Activated CD4-positive, alpha-beta T cell treated with anti-CD3 and anti-CD28 coated beads, Interleukin-2, amount 50 U/mL, for 48 hours (primary cell): ENCODE measurements at places on chromosomes 5 and 9.

- no peak for DNase-seq
These were observed 121.4 kb downstream of the GNAQ start for GRCh38 chr9:77910194-77910621.

GRCh38 chr9:91089405-91090129 is 272.2 kb downstream of the AUH start:
- DNase-seq = peak; percentile 33

GRCh38 chr9:124296796-124297550 is 39.2 kb downstream of the NEK6 start:
- DNase-seq = no peak

DNA sequence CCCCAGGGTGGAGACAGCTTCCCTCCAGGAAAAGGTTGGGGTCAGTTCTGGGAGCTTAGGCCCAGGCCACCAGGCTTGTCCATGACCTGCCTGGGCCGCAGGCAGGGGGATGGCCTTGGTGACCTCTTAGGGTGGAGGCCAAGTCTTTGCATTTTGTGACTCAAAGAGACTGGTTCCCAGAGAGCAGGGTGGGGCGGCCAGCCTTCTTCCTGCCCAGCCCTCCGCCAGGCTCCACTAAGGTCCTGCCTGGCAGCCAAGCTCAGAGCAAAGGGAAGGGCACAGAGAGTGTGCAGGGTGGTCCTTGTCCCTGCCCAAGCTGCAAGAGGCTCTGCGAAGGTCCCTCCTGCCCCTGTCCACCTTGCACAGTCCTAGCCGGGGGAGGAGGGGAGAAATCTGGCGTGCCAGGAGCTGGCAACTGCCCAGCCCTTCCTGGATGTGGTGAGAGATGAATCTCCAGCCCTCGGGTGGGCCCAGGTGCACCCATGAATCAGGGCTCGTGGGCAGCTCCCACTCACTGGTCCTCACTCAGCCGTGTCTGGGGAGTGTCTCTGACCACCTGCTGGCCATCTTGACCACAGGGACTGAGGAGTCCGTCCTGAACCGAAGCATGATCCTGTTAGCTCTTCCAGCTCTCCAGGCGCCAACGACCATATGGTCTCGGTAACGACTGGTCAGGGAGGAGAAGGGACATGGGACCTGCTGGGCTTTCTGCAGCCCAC is 2.3 kb upstream of the PTGDS start:
- DNase-seq = no peak

DNA sequence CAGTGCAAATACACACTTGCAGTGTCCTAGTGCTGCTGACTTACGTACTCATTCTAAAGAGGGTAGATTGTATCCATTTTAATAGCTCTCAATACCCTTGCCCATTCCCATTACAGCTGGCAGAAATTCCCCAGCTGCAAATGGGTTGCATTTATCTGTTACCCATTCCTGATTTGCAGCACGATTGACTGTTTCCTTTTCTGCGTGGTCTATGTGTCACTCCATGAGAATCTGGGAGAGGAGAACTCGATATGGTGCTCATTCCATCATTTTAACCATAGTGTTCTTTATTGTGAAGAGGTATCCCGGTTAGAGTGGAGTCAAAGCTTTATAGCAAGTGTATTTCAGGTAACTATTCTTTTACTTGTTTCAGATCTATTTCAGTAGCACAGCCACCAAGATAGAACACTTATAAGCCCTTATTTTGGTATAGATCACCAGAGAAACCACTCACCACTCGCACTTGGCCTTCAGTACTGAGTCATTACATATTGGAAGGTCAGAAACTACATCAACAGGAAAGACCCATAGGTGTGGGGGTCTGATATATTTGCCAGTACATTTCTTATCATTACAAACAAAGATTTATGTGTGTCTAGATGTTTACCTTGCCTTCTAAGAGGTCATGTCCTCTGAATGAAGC is 139.5 kb downstream of the MUSK start:
- DNase-seq = no peak

GRCh38 chr9:97808415-97808814 is 44.6 kb upstream of the FOXE1 start:
- DNase-seq = no peak

GRCh38 chr5:170154744-170155143 is 49.0 kb downstream of the FOXI1 start:
- no peak for DNase-seq

DNA sequence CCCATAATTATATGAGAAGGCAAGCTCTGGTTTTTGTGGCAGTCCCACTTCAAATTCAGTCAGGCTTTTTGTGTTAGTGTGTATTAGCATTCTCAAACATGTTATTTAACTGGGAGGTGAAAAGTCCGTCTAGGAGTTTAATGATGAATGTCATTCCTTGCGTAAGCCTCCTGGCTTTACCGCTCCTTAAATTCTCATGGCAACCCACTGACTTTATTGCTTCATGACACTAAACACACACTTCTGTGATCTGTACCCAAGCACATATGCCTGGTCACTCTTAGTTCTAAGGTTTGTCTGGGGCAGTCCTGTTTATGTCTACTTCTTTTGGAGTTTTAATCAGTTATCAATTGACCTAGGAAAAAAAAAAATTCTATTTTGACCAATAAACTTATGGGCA is 677.9 kb upstream of the DMAC1 start:
- DNase-seq = no peak

DNA sequence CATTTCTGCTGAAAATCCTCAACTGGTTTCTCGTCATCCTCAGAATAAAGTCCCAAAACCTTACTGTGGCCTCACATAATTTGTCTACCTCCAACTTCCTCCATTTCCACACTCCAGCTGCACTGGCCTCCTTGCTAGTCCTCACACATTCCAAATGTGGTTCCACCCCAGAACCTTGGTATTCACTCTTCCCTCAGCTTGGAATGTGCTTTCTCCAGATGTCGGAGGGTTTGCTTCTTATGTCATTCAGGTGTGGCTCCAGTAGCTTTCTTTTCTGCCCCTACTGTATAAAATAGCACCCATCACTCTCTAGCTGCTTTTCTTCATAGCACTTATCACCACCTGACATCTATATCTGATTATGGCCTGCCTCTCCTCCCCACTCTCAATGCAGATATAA is 102.5 kb upstream of the IFNK start:
- DNase-seq = no peak

DNA sequence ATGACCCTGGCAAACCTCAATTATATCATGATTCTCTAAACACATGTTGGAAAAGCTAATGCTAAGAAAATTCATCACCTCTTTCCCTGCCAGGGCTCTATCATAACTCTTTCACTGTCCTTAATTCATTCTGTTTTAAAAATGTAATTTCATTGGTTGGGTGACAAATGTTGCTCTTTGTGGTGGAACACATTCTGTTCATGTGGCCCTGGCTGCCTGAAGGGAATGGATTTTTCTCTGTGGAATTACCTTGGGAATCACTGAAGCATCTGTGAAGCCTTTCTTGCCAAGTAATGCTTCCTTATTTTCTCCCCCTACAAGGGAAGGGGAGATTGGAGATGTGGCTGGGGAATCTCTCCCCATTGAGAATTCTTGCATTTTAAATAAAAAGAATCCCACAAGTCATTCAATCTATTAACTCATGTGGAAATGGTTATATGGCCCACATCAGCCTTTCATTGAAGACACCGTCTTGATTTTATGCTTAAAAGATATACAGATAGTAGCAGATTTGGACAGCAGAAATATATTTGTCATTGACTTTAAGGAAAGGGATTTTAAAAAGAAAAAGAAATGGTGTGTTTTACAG is 201.8 kb upstream of the NMUR2 start:
- DNase-seq = no peak

- DNase-seq = no peak
These were observed 603.5 kb downstream of the KCTD16 start for GRCh38 chr5:144774197-144774596.

GRCh38 chr5:76695346-76695745 is 20.6 kb upstream of the F2R start:
- no peak for DNase-seq

- DNase-seq = peak; percentile 49
These were observed at the start of gene TMOD1 for GRCh38 chr9:97501177-97501971. Gene TMOD1, plus strand, starts transcription at chr9:97501666. Its CDS starts 22,523 bp downstream, at chr9:97524189.

GRCh38 chr5:83718195-83718825 is 2.3 kb downstream of the HAPLN1 start:
- peak; percentile 20 for DNase-seq

- DNase-seq = no peak
These were observed 19.6 kb upstream of the ZNF462 start for GRCh38 chr9:106843371-106843770.
